Activated naive CD8-positive, alpha-beta T cell treated with anti-CD3 and anti-CD28 coated beads, Interleukin-2, amount 50 U/mL, for 16 hours (primary cell): ENCODE measurements at places on chromosomes 16 and 17.

GRCh38 chr17:33024688-33025486, 33.2 kb downstream of the SPACA3 start:
- no peak for DNase-seq

DNA sequence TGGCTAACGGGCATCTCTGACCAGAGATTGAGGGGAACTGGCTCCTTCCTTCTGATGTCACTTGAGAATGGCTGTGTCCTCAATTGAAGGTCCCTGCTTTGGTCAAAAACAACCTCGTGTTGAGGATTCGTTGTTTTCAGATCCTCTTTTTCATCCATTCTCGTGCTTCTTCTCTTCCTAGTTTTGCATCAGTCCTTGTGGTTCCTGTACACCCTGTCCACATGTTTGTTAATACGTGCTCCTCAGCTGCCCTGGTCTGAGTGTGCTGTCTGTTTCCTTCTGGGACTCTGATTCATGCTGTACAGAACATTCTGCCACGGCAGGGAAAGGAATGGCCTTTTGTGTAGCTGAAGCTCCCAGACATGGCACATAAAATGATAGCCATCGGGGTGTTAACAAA, 863.2 kb upstream of the GOT2 start:
- DNase-seq = no peak

- DNase-seq = no peak
Observed at GRCh38 chr16:2881783-2882649, 999 bp upstream of the FLYWCH2 start.

GRCh38 chr17:20896153-20896649, 146.6 kb downstream of the USP22 start:
- DNase-seq = no peak

DNA sequence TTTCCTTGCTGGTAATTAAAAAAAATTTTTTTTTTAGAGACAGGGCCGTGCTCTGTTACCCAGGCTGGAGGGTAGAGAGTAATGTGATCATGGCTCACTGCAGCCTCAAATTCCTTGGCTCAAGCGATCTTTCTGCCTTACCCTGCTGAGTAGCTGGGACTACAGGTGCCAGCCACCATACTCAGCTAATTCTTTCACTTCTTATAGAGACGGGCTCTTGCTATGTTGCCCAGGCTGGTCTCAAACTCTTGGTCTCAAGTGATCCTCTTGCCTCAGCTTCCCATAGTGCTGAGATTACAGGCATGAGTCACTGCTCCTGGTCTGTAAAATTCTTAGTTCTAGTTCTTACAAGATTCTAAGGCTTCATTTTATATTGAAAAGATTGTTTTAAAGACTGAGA, 11.1 kb downstream of the SMIM36 start:
- DNase-seq = no peak

DNA sequence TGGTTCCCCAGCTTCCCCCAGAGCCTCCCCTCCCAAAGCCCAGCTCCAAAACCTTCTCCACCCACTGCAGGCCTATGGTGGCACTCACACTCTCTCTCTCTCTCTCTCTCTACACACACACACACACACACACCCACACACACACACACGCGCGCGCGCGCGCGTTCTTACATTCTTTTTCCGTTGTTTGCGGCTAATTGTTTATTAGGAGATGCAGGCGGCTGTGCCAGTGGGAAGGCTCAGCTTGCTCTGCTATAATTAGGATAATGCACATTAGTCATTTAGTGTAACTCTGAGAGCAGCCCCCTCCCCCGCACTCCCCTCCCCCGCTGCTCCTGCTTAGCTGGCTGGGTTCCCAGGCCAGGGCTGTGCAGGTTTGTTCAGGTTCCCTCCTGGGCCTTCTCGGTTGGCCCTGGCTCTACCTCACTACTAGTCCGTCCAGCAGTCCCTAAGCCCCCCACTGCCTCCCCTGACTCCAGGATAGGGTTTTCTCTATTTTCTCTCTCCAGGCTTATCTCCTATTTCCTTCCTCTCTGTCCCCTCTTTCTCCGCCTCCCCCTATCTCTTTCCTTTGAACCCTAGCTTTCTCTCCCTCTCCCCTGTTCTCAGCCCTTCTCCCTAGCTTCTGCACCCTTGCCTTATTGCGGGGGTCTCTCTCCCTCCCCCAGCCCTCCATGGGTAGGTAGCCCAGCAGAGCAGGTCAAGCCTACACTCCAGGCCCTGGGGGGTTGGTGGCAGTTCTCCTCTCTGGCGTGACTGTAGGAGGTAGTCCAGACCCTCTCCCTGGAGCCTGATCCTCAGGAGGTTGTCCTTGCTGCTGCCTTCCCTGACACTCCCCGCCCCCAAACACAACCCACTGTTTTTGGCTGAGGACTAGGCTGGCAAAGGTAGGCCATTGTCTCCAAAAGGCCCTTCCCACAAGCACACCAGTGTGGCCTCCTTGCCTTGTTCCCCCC, 34.0 kb downstream of the TMEM132E start:
- no peak for DNase-seq

DNA sequence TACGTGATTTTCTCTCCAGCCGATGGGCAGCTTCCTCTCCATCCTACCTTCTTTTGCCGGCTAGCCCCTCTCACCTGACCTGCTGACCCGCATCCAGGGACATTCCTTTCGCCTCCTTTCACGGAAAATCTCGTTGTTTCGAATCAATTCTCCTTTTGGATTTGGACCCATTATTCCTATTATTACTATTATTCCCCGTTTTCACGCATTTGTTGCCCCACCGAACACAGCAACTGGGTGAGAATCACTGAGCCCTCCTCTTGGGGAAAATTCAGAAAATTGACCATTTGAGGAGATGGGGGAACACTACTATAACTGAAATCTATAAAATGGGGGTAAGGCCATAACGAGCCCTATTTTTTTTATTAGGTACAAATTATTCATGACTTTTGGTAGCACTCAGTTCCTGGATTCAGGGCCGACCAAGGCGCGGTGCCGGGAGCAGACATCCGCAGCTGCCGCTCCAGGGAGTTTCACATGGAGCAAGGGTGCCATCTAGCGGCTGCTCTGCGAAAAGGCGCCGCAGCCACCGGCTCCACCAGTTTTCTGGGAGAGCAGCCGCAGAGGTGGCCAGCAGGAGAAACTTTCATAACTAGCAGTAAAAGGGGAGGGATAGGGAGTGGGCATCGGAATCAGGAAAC, 3.3 kb upstream of the HOXB8 start:
- DNase-seq = peak; percentile 58

- DNase-seq = no peak
Observed at GRCh38 chr16:935684-936083, 35.1 kb downstream of the LMF1 start.

GRCh38 chr17:2688351-2689342, 22.9 kb downstream of the CLUH start:
- no peak for DNase-seq

- no peak for DNase-seq
Observed at GRCh38 chr16:89722392-89723278, 1.3 kb downstream of the ZNF276 start.

DNA sequence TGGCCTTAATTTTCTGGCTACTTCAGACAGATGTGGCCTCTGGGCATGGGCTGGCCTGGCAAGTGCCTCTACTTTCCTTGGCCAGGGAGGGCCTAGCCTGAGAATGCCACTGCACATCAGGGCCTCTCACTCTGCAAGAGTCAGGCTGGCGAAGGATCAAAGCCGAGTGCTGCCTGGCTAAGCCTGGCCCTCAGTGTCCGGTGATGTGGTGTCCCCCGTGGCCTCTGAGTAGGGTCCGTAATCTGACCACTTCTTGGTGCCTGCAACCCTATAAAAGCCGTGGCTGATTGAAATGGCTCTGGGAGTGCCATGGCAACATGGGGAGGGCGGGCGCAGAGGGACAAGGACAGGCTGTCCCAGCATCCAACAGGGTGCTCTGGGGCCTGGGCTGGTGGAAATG, 30.2 kb downstream of the TBX4 start:
- DNase-seq = no peak

- DNase-seq = no peak
Observed at GRCh38 chr16:68359398-68360191, 48.8 kb downstream of the PRMT7 start.

DNA sequence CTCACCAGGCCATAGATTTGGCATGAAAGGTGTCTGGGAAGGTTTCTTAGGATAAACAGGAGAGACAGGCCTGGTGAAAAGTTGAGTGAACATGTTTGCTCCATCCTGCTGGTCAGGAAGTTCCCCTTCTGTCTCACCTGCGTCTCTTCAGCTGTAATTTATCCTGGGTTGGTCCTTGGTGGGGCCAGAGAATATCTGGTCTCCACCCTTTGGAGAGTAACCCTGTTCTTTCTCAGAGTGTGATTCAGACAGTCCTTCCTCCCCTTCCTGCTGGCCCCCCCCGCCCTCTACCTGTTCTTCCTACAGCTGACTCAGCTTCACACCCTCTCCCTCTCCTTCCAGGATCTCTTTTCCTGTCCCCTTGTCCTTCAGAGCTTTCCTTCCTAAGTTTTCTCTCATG, 17.1 kb downstream of the MINK1 start:
- DNase-seq = no peak

GRCh38 chr16:59432896-59433295, 698.8 kb upstream of the GOT2 start:
- DNase-seq = no peak

- DNase-seq = no peak
Observed at GRCh38 chr17:79331492-79331891, 256.9 kb downstream of the ENGASE start.

- no peak for DNase-seq
Observed at GRCh38 chr17:9195961-9196670, 174.8 kb downstream of the NTN1 start.

DNA sequence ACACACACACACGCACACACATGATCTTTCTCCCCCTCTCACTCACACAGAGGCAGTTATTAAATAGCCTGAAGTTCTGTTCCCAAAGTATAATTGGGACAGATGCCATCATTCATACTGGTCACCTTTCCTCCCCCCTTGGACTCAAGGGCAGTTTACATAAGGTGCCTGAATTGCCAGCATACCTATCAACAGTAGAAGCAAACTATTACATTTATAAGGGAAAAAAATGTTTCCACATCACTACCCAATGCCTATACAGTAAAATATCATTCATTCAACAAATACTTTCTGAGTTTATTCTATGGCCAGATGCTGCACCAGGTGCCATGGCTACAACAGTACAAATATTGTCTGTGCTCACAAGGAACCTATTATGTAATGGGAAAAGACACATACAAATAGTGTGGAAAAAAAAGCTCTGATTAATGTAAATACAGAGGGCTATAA, 6.3 kb downstream of the CNTD1 start:
- DNase-seq = no peak

DNA sequence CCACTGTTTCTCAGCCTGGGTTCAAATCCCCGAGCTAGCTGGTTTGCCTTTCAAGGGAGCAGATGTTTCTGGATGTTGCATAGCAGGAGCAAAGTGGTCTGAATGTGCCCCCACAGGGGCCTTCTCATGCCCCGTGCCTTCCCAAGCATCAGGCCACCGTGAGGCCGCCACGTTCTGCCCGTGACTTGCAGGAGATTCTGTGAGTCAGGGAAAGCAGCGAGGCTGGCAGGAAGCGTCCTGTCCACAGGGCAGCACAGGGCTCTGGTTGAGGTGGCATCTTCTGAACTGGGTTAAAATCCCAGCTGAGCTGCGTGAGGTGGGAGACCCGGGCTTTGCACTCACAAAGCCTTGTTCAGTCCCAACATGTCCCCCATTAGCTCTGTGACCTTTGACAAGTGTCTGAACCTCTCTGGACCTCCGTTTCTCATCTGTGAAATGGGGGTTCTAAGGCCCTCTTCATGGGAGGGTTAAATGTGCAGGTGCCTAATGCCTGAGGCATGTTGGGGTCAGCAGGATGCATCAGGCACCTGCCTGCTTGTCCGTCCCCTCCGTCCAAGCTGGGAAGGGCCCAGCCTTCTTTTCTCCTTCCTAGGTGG, 94.8 kb upstream of the PLCG2 start:
- no peak for DNase-seq

- peak; percentile 68 for DNase-seq
Observed at GRCh38 chr17:41864836-41865595, at the start of gene KLHL11. TSS of gene KLHL11 (minus strand) at chr17:41865423. CDS start at chr17:41865370, 53 bp downstream.

GRCh38 chr17:38579934-38580333, 25.8 kb downstream of the SRCIN1 start:
- no peak for DNase-seq

DNA sequence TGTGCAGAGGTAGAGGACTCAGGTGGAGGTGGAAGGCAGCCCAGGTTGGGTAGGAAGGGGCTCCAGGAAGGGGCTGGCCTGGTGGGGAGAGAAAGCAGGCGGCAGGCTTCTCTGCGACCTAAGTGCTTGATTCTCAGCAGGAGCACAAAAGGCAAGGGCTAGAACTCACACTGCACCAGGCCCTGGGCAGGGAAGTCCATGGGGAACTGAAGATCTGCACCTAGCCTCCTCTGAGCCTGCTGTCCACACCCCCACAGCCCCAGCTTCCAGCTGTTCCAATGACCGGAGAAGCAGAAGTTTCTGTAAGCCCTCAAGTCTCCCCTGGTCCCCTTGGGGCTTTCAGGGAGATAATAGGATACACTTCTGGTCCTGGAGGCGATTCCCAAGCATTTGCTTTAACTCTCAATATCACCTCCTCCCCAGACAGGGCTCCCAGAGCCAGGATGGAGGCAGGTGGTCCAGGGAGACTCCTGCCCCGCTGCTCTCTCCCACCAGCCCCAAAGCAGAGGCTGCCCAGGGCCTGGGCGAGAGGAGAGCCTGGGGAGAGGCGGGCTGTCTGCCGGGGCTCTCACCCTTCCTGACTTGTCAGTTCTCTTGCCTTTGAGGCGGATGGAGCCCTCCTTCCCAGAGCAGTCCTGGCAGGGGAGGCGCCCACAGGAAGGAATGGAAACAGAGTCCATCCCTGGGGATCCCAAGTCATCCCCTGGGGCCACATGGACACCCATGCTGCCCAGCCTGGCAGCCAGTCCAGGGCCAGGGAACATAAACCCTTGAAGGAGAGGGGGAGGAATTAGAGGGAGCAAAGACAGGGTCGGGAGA, 126.0 kb downstream of the RBFOX3 start:
- no peak for DNase-seq

- no peak for DNase-seq
Observed at GRCh38 chr16:89619840-89620239, 6.4 kb downstream of the DPEP1 start.

DNA sequence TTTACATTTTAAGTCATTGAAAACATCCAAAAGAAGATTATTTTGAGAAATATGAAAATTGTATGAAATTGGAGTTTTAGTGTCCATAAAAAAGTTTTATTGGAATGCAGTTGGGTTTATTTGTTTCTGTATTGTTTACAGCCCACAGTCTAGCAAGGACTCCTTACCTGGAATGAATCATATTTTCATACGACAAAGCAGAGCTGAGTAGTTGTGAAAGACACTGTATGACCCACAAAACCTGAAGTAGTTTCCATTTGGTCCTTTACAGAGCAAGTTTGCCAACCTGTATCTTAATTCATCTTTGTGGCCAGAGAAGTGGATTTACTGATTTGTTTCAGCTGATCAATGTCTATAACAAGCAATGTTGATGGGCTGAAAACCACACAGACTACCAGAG, 10.3 kb downstream of the CCL18 start:
- no peak for DNase-seq

- DNase-seq = no peak
Observed at GRCh38 chr16:17224879-17225281, 245.9 kb downstream of the XYLT1 start.

DNA sequence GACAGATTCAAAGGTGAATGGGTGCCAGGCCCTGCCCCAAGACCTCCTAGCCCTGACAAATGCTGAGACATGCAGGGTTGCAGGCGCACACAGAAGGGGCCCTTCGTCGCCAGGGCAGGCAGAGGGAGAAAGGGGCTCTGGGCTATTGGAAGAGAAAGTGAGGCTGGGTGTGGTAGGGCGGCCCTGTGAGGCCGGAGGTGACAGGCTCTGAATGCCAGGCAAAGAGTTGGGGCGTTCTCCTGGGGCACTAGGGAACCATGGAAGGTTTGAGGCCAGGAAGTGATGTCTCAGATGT, 26.4 kb upstream of the NXPH3 start:
- DNase-seq = no peak
